Type B pancreatic cell (in vitro differentiated cells): ENCODE measurements at places on chromosomes 3 and 15.

GRCh38 chr3:117278424-117279190, 569.0 kb downstream of the TUSC7 start:
- no peak for DNase-seq

- DNase-seq = no peak
Observed at GRCh38 chr3:170553788-170554757, 31.8 kb downstream of the SLC7A14 start.

DNA sequence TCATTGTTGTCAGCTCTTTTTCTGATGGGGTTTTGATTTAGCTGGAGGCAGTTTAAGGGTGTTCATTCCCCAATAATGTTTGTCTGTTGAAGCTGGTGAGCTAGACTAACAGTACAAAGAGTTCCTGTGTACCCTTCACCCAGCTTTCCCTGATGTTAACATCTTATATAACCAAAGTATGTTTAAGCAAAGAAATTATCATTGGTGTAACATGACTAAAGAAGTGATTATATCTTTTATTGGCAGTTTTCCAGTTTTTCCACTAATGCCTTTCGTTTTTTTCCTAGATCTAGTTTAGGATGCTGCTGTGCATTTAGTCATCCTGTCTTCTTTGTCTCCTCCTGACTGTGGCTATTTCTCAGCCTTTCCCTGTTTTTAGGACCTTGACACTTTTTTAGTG, 165.6 kb downstream of the LPP start:
- no peak for DNase-seq

GRCh38 chr3:138625707-138626365, 17.3 kb downstream of the FAIM start:
- DNase-seq = no peak

DNA sequence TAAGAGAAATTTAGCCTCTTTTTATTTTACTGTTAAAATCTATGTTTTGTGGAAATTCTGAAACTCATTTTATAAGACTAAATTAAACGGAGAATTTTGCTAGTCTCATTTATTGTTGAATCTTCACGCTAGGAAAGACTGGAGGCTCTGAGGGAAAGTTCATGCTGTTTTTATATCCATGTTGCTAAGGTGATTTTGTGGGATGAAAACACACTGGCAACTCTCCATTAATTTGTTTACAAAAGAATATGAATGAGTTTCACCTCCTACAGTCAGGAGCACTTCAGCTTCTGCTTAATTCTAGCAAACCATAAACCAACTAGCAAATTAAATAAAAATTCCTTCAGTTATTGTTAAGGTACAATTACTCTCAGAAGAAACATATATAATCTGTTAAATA, 195.4 kb downstream of the RAP2B start:
- DNase-seq = no peak

DNA sequence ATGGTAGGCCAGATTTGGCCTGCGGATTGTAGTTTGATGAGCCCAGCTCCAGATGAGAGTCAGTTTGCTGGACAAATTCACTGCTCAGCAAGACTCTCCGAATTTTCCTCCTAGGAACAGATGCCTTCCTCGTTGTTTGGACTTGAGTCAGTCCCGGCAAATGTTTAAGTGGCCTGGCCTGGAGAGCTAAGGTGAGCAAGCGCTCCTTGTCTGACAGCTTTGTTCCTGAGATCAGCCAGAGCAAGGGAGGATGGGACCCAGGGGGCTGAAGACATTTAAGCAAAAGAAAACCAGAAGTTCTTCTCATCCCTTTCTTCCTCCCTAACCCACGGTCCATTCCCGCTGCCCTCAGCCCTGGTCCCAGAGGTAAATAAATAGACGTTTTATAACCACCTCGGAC, 40.3 kb downstream of the POLR2M start:
- no peak for DNase-seq

- DNase-seq = no peak
Observed at GRCh38 chr3:60603860-60604259, 647.4 kb downstream of the FHIT start.

- DNase-seq = no peak
Observed at GRCh38 chr15:82971218-82971984, 14.6 kb upstream of the RAMAC start.

GRCh38 chr3:130725746-130726145, 20.9 kb downstream of the PIK3R4 start:
- DNase-seq = no peak

GRCh38 chr3:4512895-4513616, 19.9 kb downstream of the ITPR1 start:
- no peak for DNase-seq

DNA sequence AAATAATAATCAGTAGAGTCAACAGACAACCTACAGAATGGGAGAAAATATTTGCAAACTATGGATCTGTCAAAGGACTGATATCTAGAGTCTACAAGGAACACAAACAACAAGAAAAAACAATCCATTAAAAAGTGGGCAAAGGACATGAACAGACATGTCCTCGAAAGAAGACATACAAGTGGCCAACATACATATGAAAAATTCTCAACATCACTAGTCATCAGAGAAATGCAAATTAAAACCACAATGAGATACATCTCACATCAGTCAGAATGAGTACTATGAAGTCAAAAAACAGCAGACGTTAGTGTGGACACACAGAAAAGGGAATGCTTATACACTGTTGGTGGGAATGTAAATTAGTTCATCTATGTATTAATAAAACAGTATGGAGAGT, 33.7 kb downstream of the SLC2A2 start:
- no peak for DNase-seq

- DNase-seq = no peak
Observed at GRCh38 chr3:129409541-129409940, 18.9 kb downstream of the EFCAB12 start.
